ENCODE measurements at places on chromosomes 4 and X. TPM values are rescaled to one million over a fixed set of nuclear protein-coding genes. Genes with fewer than 3 reads are reported as not detected.

- no peak for DNase-seq
These were observed 24.9 kb downstream of the JAKMIP1 start for GRCh38 chr4:6175426-6175825.

DNA sequence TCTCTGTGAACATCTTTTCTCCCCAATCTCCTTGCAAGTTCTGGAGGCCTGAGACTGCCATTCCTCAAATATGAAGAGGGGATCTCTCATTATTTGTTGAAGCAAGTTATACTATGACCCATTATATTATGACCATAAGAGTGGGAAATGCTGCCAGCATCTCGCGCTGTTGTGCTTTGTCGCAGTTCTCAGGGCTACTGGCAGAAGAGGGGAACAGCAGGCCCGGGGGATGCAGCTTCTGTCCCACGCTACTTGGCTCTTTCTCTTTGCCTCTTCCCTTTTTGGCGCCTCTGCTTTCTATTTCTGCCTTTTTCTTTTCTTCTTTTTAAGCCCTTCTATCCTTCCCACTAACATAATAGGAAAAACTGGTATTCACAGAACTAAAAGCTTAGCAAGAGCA lies 64.2 kb downstream of the GEMIN8 start:
- DNase-seq: no peak

Gene SOWAHB
- polyA plus RNA-seq: not detected

GRCh38 chr4:80322716-80323115 lies 12.8 kb upstream of the CFAP299 start:
- DNase-seq: no peak

- DNase-seq: no peak
These were observed 3.2 kb downstream of the SPP1 start for GRCh38 chr4:87978681-87979080.
